ENCODE measurements at places on chromosomes 3 and 15. TPM values are rescaled to one million over a fixed set of nuclear protein-coding genes. Genes with fewer than 3 reads are reported as not detected.

CYP8B1 gene
- not detected for total RNA-seq

FAM43A gene
- total RNA-seq = 8.6 TPM

HIGD2B gene
- not detected for total RNA-seq

ANKUB1 gene
- not detected for total RNA-seq

TJP1 gene
- 44.9 TPM for total RNA-seq

CHST2 gene
- 7.2 TPM for total RNA-seq

SPTSSB gene
- 0.44 TPM for total RNA-seq

NPAP1 gene
- total RNA-seq = not detected

DPP8 gene
- 46.3 TPM for total RNA-seq

USP50 gene
- 0.40 TPM for total RNA-seq

AGBL1 gene
- total RNA-seq = not detected

CHRM5 gene
- total RNA-seq = under 0.01 TPM

CHRFAM7A gene
- 2.5 TPM for total RNA-seq
